ENCODE measurements at places on chromosomes 16 and 17.

GRCh38 chr16:74107795-74108610 is 188.6 kb upstream of the PSMD7 start:
- DNase-seq, result no peak

DNA sequence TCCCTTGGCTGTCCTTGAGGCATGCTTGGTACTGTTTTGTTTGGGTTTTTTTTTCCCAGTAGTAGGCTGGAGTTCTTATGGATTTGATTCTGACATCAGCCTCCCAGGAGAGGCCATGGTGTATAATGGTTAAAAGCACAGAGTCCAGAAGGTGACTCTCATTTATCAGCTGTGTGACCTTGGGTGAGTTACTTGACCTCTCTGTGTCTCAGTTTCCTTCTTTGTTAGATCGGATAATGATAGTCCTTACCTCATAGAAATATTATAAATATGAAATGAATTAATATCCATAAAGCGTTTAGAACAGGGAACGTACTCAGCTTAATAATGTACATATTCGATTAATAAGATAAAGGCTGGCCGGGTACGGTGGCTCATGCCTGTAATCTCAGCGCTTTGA is 370.7 kb upstream of the HSBP1 start:
- no peak for DNase-seq

- no peak for DNase-seq
Measured at GRCh38 chr17:5011928-5012327, 14.2 kb downstream of the KIF1C start.

GRCh38 chr17:31499771-31500554 is 108.5 kb downstream of the RAB11FIP4 start:
- no peak for DNase-seq

DNA sequence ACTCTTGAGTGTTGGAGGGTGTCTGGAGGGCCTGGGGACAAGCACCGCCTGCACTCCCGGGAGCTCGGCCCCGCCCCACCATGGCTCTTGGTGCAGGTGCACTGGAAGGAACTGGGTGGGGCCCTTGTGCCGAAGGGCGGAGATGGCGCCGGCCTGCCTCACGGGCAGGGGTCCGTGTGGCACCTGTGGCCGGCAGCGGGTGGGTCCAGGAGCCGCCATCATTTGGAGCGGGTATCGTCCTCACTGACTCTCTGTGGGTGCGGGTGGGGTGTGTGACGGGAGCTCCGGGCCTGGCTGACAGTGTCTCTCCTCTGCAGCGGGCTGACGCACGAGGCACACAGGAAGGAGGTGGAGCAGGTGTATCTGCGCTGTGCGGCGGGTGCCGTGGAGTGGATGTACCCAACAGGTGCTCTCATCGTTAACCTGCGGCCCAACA is 5.2 kb downstream of the METRNL start:
- no peak for DNase-seq

- DNase-seq, result peak; percentile 29
Measured at GRCh38 chr16:47887496-47887895, 268.3 kb downstream of the ABCC12 start.

DNA sequence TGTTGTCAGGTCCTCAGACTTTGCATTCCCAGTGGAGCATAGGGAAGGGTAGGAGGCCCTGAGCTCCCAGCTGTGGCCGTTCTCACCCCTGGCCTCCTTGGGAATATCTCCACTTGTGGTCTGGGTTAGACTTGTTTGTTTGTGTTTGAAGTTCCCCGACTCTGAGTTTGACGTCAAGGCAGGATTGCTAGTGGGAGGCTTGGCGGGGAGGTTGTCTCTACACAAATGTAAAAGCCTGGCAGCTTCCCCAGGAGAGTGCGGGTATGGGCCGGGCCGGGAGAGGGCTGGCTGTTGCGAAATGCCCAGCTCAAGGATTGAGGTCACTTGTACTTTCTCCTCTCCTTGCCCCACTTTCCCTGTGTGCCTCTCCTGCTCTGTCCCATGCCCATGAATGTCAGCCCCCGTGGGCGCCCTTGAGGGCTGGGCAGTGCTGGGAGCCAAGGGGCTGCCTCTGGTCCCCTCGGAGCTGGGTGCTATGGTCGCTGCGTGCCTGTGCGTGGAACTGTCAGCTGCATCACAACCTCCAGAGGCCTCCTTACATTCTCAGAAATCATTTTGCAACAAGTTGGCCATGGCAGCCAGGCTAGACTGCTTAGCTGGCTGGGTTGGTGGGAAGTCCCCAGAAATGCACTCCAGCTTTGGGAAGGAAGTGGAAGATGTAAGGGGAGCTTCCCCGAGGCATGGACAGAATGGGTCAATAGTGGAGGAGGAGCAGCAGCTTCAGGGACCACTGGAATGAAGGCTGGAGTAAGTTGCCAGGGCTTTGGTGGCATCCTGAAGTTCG is 84.3 kb downstream of the KSR1 start:
- peak; percentile 93 for DNase-seq

Measured in AG08396 (cell line).